Effector memory CD4-positive, alpha-beta T cell (primary cell): ENCODE measurements at places on chromosomes 4 and X.

DNA sequence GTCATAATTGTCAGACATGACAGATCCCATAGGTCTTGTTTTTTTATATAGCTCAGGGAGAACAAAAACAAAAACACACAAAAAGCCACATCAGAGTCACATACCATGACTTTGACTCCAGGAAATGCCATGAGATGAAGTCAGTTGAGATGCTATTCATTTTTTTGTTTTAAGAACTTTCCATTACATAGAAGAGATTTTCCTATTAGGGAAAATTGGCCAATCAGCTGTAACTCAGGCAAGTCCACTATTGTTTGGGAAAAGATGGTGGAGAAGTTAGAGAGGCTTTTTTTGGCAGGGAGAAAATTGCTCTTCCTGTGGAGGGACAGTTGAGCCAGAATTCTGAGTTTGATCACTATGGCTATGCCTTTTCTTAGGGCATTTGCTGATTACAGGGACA, 72.6 kb downstream of the SMARCA5 start:
- no peak overlapping the region for H3K4me3 ChIP-seq
- no peaks in the 10 kb centered on the region for H3K27me3 ChIP-seq
- H3K36me3 ChIP-seq: no peaks in the 10 kb centered on the region
- no peaks in the 10 kb centered on the region for H3K4me1 ChIP-seq
- no peak for DNase-seq

DNA sequence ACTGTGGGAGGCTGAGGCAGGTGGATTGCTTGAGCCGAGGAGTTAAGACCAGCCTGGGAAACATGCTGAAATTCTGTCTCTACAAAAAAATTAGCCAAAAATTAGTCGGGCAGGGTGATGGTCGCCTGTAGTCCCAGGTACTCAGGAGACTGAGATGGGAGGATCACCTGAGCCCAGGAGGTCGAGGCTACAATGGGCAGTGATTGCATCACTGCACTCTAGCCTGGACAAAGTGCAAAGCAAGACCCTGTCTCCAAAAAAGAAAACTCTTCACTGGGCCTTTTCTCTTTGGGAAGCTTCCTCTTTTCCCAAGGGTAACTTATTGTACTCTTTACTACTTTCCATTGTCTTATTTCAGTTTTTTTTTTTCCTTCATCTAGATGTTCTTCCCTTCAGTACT, 88.9 kb downstream of the UBE2K start:
- H3K36me3 ChIP-seq: no peaks in the 10 kb centered on the region
- H3K4me3 ChIP-seq: no peak overlapping the region
- no peak for DNase-seq
- H3K4me1 ChIP-seq: no peaks in the 10 kb centered on the region

DNA sequence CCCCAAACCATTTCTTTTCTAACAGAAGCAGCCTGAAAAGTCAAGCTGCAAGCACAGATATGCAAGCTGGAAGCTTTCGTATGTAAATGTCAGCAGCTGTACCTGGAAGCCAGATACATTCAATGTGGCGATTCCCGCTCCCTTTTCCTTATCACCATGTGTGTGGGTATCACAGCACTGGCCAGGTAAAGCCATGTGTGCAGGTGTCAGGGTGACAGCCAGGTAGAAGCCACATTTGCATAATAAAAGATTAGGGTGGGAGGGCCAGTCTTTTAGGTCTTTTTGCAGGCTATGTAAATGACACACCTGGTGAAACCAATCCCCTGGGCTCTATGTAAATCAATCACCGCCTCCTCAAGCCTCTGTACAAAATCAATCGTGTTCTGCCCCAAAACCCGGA, 50.1 kb downstream of the RXFP1 start:
- no peak for DNase-seq
- no peaks in the 10 kb centered on the region for H3K4me1 ChIP-seq
- no peaks in the 10 kb centered on the region for H3K27me3 ChIP-seq

GRCh38 chrX:64427787-64428186, 32.5 kb upstream of the MTMR8 start:
- H3K36me3 ChIP-seq: no peaks in the 10 kb centered on the region
- H3K4me1 ChIP-seq: no peaks in the 10 kb centered on the region
- no peaks in the 10 kb centered on the region for H3K27me3 ChIP-seq

DNA sequence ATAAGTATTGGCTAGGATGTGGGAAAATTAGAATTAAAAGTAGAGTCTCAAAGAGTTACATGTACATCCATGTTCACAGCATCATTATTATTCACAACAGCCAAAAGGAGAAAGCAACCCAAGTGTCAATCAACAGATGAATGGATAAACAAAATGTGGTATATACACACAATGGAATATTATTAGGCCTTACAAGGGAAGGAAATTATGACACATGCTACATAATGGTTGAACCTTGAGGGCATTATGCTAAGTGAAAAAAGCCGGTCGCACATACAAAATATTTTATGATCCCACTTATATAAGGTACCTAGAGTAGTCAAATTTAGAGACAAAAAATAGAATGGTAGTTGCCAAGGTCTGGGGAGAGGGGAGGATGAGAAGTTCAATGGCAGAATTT, 80.1 kb downstream of the HUWE1 start:
- no peaks in the 10 kb centered on the region for H3K4me1 ChIP-seq
- no peak for DNase-seq
- no peaks in the 10 kb centered on the region for H3K27me3 ChIP-seq
- no peak overlapping the region for H3K4me3 ChIP-seq
- peaks cover 39% of the 10 kb centered on the region for H3K36me3 ChIP-seq

DNA sequence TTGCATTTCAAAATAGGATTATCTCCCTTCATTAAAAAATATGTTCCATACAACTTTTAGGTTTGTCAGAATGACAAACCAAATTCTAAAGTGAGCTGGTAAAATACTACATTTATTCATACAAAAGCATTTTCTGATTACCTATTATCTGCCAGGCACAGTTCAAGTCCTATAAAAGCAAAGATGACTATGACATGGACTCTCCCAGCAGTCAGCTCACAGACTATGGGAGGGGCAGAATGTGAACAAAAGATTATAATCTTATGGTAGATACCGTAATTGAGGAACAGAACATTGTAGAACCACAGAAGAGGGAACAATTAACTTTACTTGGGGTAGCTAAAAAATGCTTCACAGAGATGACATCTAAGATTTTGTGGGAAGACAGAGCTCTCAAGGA, 12.4 kb downstream of the PAQR3 start:
- no peak overlapping the region for H3K4me3 ChIP-seq
- H3K27ac ChIP-seq: no peak overlapping the region
- H3K4me1 ChIP-seq: no peaks in the 10 kb centered on the region
- H3K36me3 ChIP-seq: peaks cover 32% of the 10 kb centered on the region

DNA sequence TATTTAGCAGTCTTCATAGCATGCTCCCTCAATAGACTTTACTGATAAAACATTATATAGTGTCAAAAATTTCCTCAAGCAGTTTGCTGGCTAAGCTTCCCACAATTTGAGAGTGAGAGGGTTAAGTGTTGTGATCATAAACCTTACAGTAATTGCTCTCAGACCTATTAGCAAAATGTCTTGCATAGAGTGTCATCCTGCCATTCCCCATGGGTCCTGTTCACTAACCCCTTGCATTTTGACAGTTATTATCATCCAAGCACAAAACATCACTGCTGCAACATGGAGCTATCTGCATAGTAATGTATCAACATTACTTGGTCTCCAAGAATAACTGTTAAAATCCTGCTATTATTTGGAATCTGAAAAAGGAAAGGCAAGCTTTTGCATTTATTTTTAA, 196.1 kb upstream of the GK2 start:
- H3K4me3 ChIP-seq: no peak overlapping the region
- H3K27me3 ChIP-seq: no peaks in the 10 kb centered on the region
- no peak overlapping the region for H3K27ac ChIP-seq
- no peaks in the 10 kb centered on the region for H3K4me1 ChIP-seq
- H3K36me3 ChIP-seq: no peaks in the 10 kb centered on the region

DNA sequence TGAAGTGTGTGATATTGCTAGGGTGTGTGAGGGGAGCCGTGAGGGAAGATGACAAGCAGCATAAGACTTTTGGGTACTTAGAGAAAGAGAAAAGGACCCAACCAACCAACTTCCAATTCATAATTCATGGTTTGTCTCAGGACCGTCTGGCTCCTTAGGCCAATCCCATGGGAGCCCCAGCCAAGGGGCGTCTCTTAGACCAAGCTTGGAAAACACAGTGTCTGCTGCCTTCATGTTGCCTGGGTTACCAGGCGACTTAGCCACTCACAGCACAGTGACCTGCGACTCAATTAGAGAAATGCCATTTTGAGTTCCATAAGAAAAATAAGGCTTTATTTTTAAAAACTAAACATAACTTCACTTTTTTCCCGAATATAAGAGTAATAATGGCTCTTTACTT, 32.7 kb downstream of the BST1 start:
- no peak overlapping the region for H3K27ac ChIP-seq
- H3K36me3 ChIP-seq: no peaks in the 10 kb centered on the region
- no peak for DNase-seq
- no peaks in the 10 kb centered on the region for H3K27me3 ChIP-seq
- H3K4me3 ChIP-seq: no peak overlapping the region
- H3K4me1 ChIP-seq: no peaks in the 10 kb centered on the region

DNA sequence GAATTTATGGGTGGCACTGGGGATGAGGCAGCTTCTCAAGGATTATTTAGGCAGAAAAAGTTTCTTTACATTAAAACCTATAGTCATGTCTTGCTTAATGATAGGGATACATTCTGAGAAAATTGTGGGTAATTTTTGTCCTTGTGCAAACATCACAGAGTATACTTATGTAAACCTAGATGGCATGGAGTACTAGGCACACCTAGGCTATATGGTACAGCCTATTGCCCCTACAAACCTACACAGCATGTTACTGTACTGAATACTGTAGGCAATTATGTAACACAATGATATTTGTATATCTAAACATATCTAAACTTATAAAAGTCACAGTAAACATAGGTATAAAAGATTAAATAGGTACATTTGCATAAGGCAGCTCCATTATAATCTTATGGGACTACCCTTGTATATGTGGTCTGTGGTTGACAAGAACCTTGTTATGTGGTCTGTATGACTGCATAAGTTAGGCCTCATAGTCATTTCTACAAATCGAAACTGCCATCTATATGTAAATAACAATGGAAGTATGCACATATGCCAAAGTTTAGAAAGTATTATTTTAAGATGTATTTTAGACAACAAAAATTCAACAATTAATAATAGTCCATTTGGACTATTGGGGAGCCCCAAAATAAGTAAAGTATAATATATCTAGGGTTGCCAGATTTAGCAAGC, 87.3 kb downstream of the CFAP299 start:
- DNase-seq: no peak
- no peaks in the 10 kb centered on the region for H3K27me3 ChIP-seq
- H3K36me3 ChIP-seq: no peaks in the 10 kb centered on the region

- no peak overlapping the region for H3K4me3 ChIP-seq
Observed at GRCh38 chr4:101103381-101104142, 243.8 kb downstream of the PPP3CA start.

DNA sequence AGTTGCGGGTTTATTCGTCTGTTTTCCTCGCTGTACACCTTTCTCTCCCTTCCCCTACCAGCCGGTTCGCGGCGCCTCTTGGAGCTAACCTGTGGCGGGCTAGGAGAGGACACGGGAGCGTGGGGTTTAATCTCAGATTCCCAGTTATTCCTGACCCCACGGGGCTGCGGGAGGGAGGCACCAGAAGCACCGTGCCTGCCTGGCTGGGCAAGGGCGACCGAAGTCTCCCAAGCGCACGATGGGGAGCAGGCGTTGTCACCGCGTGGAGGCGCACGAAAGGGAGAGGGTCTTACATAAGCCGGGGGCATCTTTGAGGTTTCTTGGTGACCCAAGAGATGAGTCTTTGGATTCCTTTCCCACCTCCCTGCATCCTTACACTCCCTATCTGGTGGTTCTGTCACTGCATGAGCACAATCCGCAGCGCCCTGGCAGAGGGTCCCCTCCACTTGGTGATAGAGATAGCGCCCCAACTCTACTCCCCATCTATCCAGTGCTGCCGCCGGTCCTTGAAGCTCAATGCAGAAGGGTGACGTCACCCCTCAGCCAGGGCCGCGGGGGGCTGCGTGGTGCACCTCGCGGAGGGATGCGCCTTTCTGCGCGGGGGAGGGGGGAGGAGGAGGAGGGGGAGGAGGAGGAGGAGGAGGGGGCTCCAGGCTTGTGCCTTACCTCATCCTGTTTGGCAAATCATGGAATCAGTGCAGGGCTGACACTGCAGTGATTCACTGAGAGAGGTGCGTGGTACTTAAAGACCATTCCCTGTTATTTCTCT, 793 bp downstream of the TSPAN7 start:
- H3K36me3 ChIP-seq: no peaks in the 10 kb centered on the region
- no peak overlapping the region for H3K27ac ChIP-seq
- no peaks in the 10 kb centered on the region for H3K27me3 ChIP-seq
- H3K4me3 ChIP-seq: peak overlapping the region; percentile 54
- peak; percentile 0 for DNase-seq

DNA sequence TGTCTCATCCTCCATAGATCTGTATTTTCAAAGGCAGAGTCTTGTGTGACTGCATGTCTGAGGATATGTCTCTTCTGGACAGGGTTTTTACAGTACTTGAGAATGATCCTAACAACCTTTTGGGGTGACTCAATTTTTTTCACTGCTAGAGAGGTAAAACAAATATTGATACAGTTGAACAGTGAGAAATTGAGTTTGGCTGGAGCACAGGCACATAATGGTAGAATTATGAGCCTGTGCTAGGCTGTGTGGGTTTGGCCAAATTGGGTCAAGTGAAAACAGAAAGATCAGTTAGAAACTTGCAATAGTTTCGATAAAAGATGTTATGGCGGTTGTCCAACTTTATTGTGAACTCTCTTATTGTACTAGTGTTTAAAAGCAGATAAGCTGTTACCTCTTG, 23.3 kb upstream of the EOLA2 start:
- no peak for DNase-seq
- no peaks in the 10 kb centered on the region for H3K27me3 ChIP-seq
- H3K36me3 ChIP-seq: peaks cover 3% of the 10 kb centered on the region
- H3K4me3 ChIP-seq: no peak overlapping the region

GRCh38 chr4:99205153-99205979, 13.7 kb downstream of the ADH6 start:
- no peaks in the 10 kb centered on the region for H3K27me3 ChIP-seq

GRCh38 chr4:98672583-98673287, 14.3 kb upstream of the TSPAN5 start:
- no peak overlapping the region for H3K27ac ChIP-seq
- no peak overlapping the region for H3K4me3 ChIP-seq
- no peaks in the 10 kb centered on the region for H3K4me1 ChIP-seq

DNA sequence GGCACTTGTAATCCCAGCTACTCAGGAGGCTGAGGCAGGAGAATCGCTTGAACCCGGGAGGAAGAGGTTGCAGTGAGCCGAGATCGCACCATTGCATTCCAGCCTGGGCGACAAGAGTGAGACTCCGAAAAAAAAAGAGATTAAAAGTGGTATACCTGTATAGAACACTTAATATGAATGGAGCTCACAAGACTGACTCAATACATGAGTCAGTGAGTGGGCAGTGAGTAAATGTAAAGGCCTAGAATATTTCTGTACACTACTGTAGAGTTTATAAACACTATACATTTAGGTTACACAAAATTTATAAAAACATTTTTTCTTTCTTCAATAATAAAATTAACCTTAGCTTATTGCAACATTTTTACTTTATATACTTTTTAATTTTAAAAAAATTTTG, 93.8 kb downstream of the CENPC start:
- H3K36me3 ChIP-seq: peaks cover 6% of the 10 kb centered on the region
- H3K27ac ChIP-seq: no peak overlapping the region
- no peak for DNase-seq
- H3K4me1 ChIP-seq: no peaks in the 10 kb centered on the region
